ENCODE measurements at places on chromosomes 3 and 15. TPM values are rescaled to one million over a fixed set of nuclear protein-coding genes. Genes with fewer than 3 reads are reported as not detected.

DNA sequence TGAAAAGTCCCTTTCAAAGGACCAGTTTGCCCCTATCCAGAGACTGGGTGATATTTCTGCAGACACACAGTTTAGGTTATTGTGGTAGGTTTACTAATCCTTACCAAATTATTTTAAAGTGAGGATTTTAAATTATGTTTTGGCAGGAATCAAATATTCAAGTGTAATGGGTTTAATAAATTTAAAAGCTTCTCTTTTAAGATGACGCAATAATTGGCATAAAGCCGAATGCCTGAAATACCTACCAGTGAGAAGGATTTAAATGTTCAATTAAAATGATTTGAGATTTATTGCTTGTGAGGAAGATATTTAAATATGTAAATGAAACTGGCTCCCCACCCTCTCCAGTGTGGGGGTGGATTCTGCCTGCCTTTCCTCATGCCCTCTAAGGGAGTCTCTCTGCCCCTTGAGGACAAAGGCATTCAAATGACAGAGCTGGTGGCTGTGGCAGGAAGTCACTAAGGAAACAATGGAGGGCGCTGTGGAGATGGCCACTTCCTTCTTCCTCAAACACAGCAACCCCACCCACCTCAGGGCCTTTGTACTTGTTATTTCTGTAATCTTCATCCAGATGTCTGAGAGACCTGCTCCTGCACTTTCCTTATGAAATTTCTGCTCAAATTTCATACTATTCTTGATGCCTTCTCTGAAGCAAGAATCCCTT, 131.7 kb downstream of the TNIK start:
- no peaks in the 10 kb centered on the region for H3K27me3 ChIP-seq
- DNase-seq: no peak
- H3K36me3 ChIP-seq: no peaks in the 10 kb centered on the region
- H3K4me3 ChIP-seq: no peak overlapping the region

- H3K36me3 ChIP-seq: no peaks in the 10 kb centered on the region
- H3K4me3 ChIP-seq: no peak overlapping the region
- DNase-seq: no peak
- no peak overlapping the region for H3K27ac ChIP-seq
- H3K4me1 ChIP-seq: peaks cover 1% of the 10 kb centered on the region
Observed at GRCh38 chr3:4571690-4572334, 78.7 kb downstream of the ITPR1 start.

GRCh38 chr3:50616003-50616769, 765 bp upstream of the MAPKAPK3 start:
- H3K4me3 ChIP-seq: peak overlapping the region; percentile 84
- DNase-seq: peak; percentile 76
- peak overlapping the region; percentile 93 for H3K27ac ChIP-seq
- H3K4me1 ChIP-seq: peaks cover 19% of the 10 kb centered on the region

Gene FBXW12
- total RNA-seq: 0.20 TPM

DNA sequence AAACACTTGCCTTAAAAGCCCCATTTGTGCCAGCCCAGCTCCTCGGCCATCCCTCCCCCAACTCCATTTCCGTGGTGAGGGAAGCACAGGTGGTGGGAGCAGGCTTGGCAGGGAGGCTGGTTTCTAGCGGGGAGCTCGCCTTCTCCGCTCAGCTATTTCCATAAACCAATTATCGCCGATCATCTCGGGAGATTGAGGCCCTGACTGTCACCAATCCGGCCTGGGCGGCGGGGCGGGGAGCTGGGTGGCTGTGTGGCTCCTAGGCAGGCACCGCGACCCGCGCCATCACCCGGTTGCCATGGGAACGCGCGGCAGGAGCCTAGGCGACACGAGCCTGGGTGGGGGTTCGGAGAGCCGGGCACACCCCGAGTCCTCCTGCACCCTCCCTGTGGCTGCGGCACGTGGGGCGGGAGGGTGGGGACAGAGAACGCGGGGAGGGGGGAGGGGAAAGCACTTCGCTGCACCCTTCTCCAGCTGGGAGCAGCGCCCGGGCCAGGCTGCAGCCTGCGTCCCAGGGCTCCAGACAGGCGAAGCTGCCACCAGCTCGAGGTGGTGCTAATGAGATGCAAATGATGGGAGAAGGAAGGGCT, 9.3 kb downstream of the CCDC33 start:
- H3K36me3 ChIP-seq: no peaks in the 10 kb centered on the region
- DNase-seq: no peak
- peaks cover 7% of the 10 kb centered on the region for H3K4me1 ChIP-seq
- no peak overlapping the region for H3K4me3 ChIP-seq
- H3K27me3 ChIP-seq: peaks cover 49% of the 10 kb centered on the region

- no peak overlapping the region for H3K4me3 ChIP-seq
- H3K36me3 ChIP-seq: no peaks in the 10 kb centered on the region
- H3K4me1 ChIP-seq: peaks cover 8% of the 10 kb centered on the region
- DNase-seq: no peak
- H3K27ac ChIP-seq: no peak overlapping the region
Observed at GRCh38 chr3:59372346-59372745, 322.5 kb upstream of the CFAP20DC start.

Gene TRPM1
- not detected for total RNA-seq

DNA sequence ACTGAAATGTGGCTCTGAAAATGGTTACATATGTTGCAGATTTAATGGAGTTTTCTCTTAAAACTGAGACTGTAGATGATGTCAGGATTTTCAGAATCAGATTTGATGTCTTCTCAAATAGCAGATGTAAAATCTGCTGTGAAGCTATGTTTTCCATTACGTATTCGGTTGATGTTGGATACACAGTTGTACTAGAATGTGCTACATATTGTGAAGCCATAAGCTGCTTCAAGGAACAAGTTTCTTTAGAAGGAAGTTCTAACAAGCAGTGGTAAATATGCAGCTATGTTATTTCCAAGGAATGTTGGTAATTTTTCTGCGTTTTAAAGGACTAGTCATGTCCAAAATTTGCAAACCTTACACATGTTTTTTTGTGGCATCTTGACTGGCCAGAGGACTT, 197.7 kb downstream of the RBMS3 start:
- DNase-seq: no peak
- H3K27ac ChIP-seq: no peak overlapping the region
- H3K4me1 ChIP-seq: peaks cover 8% of the 10 kb centered on the region
- H3K27me3 ChIP-seq: no peaks in the 10 kb centered on the region

GRCh38 chr3:43540624-43541023, 81.2 kb downstream of the ANO10 start:
- H3K4me1 ChIP-seq: no peaks in the 10 kb centered on the region
- H3K27me3 ChIP-seq: no peaks in the 10 kb centered on the region
- no peak for DNase-seq
- H3K4me3 ChIP-seq: no peak overlapping the region
- H3K36me3 ChIP-seq: no peaks in the 10 kb centered on the region

DNA sequence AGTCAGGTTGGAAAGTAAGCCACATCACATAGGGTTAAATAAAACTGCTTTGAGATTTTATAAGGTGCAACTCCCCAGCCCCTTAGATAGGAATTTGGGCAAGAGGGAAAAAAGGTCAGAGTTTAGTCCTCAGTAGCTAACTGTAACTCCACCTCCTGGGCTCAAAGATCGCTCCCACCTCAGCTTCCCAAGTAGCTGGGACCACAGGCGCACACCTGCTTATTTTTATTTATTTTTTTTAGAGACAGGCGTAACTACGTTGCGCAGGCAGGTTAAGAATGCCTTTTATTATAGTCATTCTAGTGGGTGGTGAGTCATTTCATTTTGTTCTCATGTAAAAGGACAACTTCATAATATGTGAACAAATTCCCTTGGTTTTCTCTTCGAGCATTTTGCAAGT, 14.7 kb downstream of the TM2D3 start:
- peaks cover 5% of the 10 kb centered on the region for H3K4me1 ChIP-seq
- H3K27ac ChIP-seq: no peak overlapping the region

Gene GATA2
- 1.9 TPM for total RNA-seq

DNA sequence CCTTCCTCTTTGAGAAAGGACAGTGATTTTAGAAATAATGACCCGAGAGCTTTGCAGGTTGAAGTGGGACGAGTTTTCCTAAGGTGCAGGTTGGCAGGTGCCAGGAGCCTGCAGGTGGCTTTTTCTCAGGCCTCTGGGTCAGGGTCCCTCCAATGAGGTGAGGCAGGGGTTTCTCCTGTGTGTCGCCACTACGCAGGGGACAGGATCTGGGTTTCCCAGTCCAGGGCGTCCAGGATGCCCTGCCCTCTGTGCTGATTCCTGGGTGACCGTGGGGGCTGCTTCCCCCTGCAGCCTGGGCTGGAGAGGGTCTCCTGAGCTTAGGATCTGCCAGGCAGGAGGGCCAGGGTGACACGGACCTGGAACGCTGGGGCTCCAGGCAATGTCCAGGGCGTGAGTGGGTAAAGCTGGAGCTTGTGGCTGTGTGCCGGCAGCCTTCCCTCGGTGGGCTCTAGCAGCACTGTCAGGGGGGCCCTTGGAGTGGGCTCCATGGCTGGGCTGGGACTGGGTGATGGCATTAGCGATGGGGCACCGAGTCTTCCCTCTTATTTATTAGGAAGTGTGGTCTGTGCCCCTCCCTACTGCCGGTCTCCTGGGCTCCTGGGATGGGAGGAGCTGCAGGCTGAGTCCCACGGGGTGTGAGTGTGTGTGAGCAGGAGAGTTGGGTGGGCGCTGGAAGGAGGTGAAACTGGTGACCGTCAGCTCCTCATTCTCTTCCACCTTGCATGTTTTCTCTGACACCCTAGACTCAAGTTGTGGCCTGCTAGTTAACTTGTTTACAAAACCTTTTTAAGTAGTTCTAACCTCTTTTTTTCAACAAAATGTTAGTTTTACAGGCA, 1.8 kb downstream of the APBA2 start:
- peaks cover 8% of the 10 kb centered on the region for H3K4me1 ChIP-seq
- peaks cover 9% of the 10 kb centered on the region for H3K27me3 ChIP-seq
- H3K27ac ChIP-seq: peak overlapping the region; percentile 88

Gene EFCC1
- 0.60 TPM for total RNA-seq

Gene RHCG
- total RNA-seq: not detected

GRCh38 chr15:71329497-71330260, 214.4 kb downstream of the THSD4 start:
- H3K4me1 ChIP-seq: no peaks in the 10 kb centered on the region
- peaks cover 13% of the 10 kb centered on the region for H3K27me3 ChIP-seq
- no peaks in the 10 kb centered on the region for H3K36me3 ChIP-seq
- H3K27ac ChIP-seq: no peak overlapping the region

DNA sequence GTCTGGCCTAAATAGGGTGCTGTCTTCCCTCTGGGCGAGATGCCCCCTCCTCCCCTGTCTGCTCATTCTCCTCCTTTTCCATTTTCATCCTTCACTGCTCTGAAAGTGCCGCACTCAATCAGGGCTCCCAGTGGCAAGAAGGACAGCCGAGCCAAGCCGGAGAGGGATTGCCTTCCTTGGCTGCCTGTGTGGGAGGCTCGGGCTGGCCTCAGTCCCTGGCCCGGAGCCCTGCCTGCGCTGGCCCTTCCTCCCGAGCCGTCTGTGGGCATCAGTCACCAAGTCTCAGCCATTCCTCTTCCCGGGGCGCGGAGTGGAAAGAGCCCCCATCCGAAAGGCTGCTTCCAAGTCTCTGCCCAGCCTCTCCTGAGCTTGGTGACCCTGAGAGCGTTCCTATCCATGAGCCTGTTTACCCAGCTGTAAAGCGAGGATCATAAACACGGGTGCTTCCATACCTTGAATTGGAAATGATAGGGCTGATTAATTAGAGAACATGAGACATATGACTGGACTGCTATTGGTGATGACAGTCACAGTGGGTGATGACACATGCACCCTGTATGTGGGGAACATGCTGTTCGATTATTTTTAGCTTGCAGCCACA, 59.1 kb upstream of the TLE3 start:
- peaks cover 41% of the 10 kb centered on the region for H3K4me1 ChIP-seq
- no peaks in the 10 kb centered on the region for H3K36me3 ChIP-seq
- DNase-seq: no peak
- peaks cover 91% of the 10 kb centered on the region for H3K27me3 ChIP-seq

Gene RNU6-1
- not detected for total RNA-seq

Gene TEX9
- 32.7 TPM for total RNA-seq

GRCh38 chr3:186636536-186636935, 3.7 kb upstream of the FETUB start:
- no peak overlapping the region for H3K27ac ChIP-seq
- H3K4me3 ChIP-seq: no peak overlapping the region
- peaks cover 27% of the 10 kb centered on the region for H3K4me1 ChIP-seq
- peaks cover 27% of the 10 kb centered on the region for H3K27me3 ChIP-seq

DNA sequence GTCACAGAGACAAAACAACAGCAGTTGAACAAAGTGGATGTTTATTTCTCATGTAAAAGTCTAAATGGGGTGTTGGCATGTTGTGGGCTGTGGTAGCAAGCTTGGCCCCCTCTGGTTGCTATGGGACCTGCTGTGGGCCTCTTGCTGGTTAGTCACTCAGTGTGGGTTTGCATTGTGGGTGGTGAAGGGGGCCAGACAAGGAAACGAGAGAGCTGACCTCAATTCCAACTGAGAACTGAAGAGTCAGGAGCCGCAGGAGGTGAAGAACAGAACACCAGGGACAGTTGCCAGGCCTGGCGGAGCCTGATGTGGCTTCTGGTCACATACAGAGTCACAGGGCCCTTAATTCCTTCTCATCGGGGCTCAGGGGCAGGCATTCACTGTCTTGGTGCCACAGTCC, 1.9 kb upstream of the ADPGK start:
- H3K27me3 ChIP-seq: no peaks in the 10 kb centered on the region
- H3K4me3 ChIP-seq: no peak overlapping the region
- DNase-seq: no peak

GRCh38 chr15:27235161-27235560, 264.2 kb downstream of the GABRG3 start:
- peak overlapping the region; percentile 25 for H3K4me3 ChIP-seq
- peaks cover 18% of the 10 kb centered on the region for H3K4me1 ChIP-seq
- no peak for DNase-seq
- no peak overlapping the region for H3K27ac ChIP-seq
- H3K27me3 ChIP-seq: peaks cover 34% of the 10 kb centered on the region

DNA sequence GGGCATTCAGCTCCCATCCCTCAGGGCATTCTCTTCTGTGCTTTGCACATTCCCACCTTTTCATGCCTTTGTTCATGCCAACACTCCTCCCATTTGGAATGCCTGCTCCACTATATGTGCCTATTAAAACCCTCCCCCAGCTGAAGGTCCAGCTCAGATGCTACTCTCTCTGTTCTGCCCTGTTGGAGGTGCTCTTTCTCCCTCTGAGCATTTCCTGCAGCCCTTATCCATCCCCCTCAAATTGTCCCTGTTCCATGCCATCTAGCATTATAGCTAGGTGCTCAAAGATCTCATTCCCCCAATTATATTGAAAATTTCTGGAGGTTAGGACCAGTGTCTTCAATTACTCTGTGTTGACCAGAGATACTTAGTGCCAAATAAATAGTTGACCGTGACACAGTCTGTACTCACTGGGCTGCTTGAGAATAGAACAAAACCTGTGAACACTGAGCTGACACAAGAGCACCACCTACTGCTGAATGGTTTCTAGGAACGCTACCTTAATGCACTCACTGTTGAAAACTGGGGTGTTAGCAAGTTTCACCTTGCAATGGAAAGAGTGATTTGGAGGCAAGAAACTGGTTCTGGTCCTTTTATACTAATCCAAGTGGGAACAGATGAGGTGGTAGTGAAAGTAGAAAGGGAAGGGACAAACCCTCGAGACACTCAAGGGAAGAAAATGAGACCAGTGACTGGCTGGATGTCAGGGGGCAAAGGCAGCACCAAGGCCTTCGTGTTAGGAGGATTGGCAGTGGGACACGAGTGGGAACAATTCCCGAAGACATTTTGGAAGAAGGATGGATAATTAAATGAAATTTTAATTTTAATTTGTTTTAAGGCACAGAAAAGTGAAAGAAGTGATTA, 289.8 kb upstream of the ROPN1 start:
- no peaks in the 10 kb centered on the region for H3K27me3 ChIP-seq
- no peak overlapping the region for H3K4me3 ChIP-seq
- H3K27ac ChIP-seq: no peak overlapping the region
- no peaks in the 10 kb centered on the region for H3K4me1 ChIP-seq
- no peaks in the 10 kb centered on the region for H3K36me3 ChIP-seq

- no peak overlapping the region for H3K4me3 ChIP-seq
- peaks cover 100% of the 10 kb centered on the region for H3K27me3 ChIP-seq
- no peak for DNase-seq
- peaks cover 29% of the 10 kb centered on the region for H3K4me1 ChIP-seq
- H3K27ac ChIP-seq: no peak overlapping the region
- no peaks in the 10 kb centered on the region for H3K36me3 ChIP-seq
Observed at GRCh38 chr15:59998950-59999611, 5.0 kb upstream of the FOXB1 start.

Gene ISL2
- total RNA-seq: 0.36 TPM

Data from progenitor cell of endocrine pancreas (in vitro differentiated cells).